ENCODE measurements at places on chromosomes 2 and 18. TPM values are rescaled to one million over a fixed set of nuclear protein-coding genes. Genes with fewer than 3 reads are reported as not detected.

The GBX2 gene
- total RNA-seq, result not detected

DNA sequence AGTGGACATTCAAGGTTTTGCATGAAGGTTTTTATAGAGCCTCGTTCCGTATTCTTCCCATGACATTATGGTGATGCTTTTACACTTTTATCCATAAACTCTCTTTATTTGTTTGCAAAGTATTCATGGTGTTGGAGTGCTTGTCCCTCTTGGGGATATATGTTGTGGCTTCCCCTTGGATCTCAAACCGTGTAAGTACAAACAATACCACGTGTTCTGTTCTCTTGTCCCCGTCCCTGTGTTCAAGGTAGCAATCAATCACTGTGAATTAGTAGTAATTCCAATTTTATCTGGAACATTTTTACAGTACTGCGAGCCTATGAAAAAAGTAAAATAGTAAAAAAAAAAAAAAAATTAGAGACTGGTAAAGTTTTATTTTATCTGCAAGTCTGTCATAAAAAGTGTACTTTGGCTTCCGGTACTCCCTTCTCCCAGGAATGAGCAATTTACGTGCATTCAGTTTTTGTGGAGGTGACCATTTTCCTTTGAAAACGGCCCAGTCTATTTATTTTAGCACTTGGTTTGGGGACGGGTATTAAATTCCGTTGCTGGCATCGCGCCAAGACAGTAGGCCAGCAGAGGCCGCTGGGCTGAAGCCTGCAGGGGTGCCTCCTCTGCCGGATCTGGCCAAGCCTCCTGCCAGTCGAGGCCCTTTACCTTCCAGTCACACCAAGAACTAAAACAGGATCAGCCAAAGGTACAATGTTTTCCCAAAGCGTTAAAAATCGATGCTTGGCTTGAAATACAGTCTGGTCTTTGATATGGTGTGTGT is 175.7 kb downstream of the SOCS6 start:
- peak; percentile 49 for DNase-seq

DNA sequence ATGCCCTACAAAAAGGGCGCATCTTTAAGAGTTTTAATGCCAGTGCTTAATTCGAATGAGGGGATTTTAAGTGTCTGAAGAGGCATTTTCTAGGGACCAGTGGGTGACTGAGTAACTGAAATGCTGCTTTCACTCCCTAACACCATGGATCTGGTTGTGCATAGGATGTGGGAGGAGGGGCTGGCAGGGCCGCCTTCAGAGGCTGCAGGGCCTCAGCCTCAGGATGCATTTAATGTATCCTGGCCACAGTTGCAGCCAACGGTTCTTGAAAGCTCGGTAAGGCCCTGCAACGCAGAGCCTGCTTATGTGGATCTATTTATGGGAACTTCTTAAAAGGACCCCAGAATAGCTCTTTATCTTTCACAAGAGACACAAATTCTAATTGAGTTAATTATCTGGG is 25.8 kb upstream of the IL18RAP start:
- DNase-seq, result no peak

DNA sequence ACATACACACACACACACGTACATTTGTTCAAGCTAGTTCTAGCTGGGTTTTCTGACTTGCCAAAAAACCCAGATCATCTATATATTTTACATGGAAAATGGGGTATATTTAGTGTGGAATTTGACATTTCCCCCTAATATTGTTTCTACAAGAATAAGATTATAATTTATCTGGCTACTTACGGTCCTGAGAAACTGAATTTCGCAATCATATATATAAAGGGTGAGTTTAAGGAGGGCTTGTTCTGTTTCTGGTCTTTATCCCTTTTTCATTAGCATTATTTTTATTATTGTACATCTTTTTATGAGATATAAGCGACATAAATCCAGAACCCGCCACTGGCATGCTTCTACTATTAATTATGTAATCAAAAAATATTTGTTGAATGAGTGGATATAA is 528.9 kb downstream of the TMX3 start:
- DNase-seq, result no peak

DNA sequence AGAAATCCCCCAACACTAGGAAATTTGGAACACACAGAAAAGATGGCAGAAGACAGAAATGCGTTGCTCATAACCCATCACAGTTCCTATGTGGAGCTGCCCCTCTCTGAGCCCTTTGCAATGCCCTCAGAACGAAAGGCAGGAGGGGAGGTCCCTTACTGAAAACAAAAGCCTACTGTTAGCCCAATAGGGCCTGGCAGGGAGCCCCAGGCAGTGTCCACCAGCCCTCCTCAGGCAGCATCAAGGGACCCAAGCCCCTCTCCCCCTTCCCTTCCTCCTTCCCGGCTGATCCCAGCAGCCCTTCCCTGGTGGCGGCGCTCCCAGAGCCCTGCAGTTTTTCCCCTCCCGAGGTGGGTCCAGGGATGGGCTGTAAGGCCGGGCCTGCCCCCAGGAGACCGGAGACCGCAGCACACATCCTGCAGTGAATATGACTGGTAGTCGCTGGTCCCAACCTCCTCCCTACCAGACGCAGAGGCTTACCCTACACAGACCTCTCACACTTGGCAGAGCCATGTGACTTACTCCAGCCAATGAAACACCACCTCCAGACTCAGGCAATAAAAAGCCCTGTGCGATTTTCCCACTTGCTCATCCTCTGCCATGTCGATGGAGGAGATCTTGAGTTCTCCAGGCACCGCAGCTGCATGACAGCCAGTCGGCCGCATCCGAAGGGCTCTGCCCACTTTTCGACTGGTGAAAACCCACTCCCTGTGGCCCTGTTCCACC is 19.4 kb upstream of the DUSP2 start:
- DNase-seq, result peak; percentile 92

GRCh38 chr2:20509770-20510490 is 63.1 kb downstream of the RHOB start:
- no peak for DNase-seq

- DNase-seq, result no peak
Observed at GRCh38 chr2:102359527-102359926, 3.9 kb downstream of the IL18R1 start.

DNA sequence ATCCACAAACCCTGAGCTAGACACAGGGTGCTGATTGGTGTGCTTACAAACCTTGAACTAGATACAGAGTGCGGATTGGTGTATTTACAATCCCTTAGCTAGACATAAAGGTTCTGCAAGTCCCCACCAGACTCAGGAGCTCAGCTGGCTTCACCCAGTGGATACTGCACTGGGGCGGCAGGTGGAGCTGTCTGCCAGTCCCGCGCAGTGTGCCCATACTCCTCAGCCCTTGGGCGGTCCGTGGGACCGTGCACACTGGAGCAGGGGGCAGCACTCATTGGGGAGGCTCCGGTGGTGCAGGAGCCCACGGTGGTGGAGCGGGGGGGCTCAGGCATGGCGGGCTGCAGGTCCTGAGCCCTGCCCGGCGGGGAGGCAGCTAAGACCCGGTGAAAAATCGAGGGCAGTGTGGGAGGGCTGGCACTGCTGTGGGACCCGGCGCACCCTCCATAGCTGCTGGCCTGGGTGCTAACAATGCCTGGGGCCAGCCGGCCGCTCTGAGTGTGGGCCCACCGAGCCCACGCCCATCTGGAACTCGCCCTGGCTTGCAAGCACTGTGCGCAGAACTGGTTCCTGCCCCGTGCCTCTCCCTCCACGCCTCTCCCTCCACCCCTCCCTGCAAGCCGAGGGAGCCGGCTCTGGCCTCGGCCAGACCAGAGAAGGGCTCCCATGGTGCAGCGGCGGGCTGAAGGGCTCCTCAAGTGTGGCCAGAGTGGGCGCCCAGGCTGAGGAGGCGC is 75.6 kb downstream of the MOB4 start:
- DNase-seq, result no peak

DNA sequence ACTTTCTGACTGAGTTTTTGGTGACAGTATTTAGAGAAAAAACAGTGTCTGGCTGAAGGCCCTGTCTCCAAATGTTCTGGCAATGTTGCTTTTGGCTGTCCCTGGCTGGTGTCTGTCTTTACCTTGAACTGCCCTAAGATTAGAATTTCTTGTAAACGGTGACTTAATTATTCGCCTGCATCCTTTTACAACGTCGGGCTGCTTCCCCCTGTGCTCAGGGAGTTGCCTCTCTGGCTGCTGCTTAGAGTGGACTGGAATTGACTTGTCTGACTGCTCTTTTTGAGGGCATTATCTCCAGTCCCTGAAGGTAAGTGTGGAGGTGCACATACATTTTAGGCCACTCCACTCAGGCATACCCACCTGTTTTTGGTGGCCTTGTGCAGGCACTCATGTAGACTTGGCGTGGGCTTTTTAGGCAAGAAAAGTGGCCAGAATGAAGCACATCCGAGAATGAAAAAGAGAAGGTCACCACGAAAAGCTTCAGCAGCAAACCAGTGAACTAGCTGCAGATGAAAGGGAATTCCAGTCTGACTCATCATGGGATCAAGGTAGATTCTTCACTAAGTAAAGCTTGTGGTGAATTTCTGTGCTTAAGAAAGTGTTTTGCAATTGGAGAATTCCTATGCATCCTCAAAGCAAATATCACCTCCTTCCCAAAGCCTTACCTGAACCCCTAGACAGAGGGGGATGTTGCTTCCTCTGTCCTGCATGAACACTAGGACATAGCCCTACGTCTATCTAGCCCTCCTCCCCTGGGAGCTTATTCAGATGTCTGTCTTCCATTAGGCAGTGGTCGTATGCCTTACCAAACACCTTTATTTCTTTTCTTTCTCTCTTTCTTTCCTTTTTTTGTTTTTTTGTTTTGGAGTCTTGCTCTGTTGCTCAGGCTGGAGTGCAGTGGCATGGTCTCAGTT is 230.3 kb upstream of the TRIB2 start:
- DNase-seq, result no peak

- DNase-seq, result no peak
Observed at GRCh38 chr2:133266041-133266925, 302.0 kb downstream of the NCKAP5 start.

DNA sequence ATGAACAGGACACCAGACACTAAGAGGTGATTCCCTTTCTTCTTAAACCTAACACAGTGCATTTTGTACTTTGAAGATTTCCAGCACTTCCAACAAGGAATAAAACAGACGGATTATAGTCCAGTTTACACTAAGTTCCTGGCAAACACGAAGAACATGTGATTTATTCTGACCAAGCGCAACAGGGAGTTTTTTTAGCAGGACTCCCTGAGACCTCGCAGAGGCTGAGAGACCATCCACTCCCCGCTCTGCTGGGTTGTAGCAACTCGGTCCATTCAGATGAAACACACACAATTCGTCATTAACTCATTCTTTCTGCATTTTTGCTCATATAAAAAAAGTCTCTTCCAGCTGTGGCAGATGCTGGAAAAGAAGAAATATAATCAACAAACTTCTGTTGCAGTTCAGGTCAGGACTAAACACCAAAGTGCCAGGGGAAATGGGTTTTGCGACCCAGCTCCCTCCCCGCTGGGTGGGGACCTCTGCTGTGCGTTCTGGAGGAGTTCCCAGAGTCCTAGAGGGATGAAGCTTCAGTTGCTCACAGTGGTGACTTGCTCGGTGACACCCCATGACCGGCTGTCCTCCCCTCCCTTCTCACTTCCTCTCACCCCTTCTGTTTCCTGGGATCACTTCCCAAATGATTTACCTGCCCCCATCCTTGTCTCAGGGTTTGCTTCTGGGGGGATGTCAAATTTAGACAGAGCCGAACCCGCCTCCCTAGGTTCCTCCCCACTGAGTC is 52.5 kb downstream of the KCNF1 start:
- DNase-seq, result no peak

DNA sequence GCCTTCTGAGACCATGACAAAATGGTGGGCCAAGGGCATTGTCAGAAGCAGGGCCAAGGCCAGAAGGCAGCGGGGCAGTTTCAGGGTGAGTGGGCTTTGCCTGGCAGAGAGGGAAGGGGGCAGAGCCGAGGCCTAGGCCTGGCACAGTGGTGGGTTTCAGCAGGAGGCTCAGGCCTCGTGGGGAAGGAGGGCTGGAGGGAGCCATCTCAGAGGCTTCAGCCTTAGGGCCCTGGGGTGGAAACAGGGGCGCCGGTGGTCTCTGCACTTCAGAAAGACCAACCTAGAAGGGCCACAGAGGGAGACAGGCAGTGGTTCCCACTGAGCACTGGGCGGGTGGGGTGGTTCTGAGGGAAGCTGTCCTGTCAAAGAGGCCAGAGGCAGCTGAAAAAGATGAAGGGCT is 58.0 kb upstream of the SMAD7 start:
- no peak for DNase-seq

All from activated CD8-positive, alpha-beta T cell treated with anti-CD3 and anti-CD28 coated beads for 36 hours (primary cell).